ENCODE measurements at places on chromosomes 13 and 19. TPM values are rescaled to one million over a fixed set of nuclear protein-coding genes. Genes with fewer than 3 reads are reported as not detected.

GRK1 gene
- total RNA-seq: 0.10 TPM

PPFIA3 gene
- 1.9 TPM for total RNA-seq

CPAMD8 gene
- 15.6 TPM for total RNA-seq

INAFM1 gene
- total RNA-seq: 7.4 TPM

FARSA gene
- total RNA-seq: 68.8 TPM

NLRP4 gene
- total RNA-seq: not detected

TMEM59L gene
- 0.36 TPM for total RNA-seq

USHBP1 gene
- 5.2 TPM for total RNA-seq

ERICH4 gene
- total RNA-seq: not detected

LILRA5 gene
- not detected for total RNA-seq

DAND5 gene
- not detected for total RNA-seq

CACNG6 gene
- 36.4 TPM for total RNA-seq

NOTCH3 gene
- total RNA-seq: 22.8 TPM

IRS2 gene
- 23.8 TPM for total RNA-seq

FAM83E gene
- total RNA-seq: not detected

SIGLEC5 gene
- 0.18 TPM for total RNA-seq

IGFL3 gene
- total RNA-seq: not detected

Measured in gastrocnemius medialis (tissue), 4 donors.